ENCODE measurements at places on chromosomes 4 and X. TPM values are rescaled to one million over a fixed set of nuclear protein-coding genes. Genes with fewer than 3 reads are reported as not detected.
A peak's percentile ranks its signal among the peaks of the same experiment; 100 is the strongest.

ARSJ gene
- total RNA-seq: not detected

GAGE12H gene
- total RNA-seq: not detected

HTRA3 gene
- not detected for total RNA-seq

PDGFRA gene
- total RNA-seq: 0.50 TPM

DNA sequence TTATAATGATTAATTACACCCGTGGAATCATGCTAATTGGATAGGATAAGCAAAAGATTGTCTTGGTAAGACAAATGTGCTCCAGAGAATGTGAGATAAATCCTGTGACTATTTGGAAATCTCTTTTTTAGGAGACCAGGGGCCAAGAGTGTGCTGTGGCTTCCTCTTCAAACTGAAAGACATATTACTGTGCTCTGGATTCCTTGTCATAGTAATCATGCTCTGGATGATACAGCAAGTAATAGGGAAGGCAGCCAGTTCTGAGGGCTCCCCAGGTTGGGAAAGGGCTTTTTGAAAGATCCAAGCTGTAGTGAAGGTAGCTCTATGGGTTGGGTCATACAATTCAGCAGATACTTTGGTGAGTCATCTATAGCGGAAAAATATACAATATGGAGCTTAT, 600.5 kb downstream of the PCDH18 start:
- H3K27ac ChIP-seq: no peak overlapping the region
- no peak overlapping the region for H3K4me3 ChIP-seq
- no peaks in the 10 kb centered on the region for H3K27me3 ChIP-seq

- no peak for ATAC-seq
- peaks cover 15% of the 10 kb centered on the region for H3K4me1 ChIP-seq
- peak overlapping the region; percentile 58 for H3K4me3 ChIP-seq
- peak overlapping the region; percentile 86 for H3K27ac ChIP-seq
Observed at GRCh38 chrX:44913656-44914531, 40.9 kb downstream of the KDM6A start.

GRCh38 chrX:46912603-46913491, 626 bp downstream of the JADE3 start:
- H3K27me3 ChIP-seq: peaks cover 30% of the 10 kb centered on the region
- no peak overlapping the region for H3K27ac ChIP-seq
- peak; percentile 58 for ATAC-seq
- peak overlapping the region; percentile 69 for H3K4me3 ChIP-seq

- no peaks in the 10 kb centered on the region for H3K36me3 ChIP-seq
- H3K4me1 ChIP-seq: no peaks in the 10 kb centered on the region
- ATAC-seq: no peak
- H3K27ac ChIP-seq: no peak overlapping the region
- peaks cover 3% of the 10 kb centered on the region for H3K27me3 ChIP-seq
Observed at GRCh38 chrX:1330605-1331004, 6.0 kb upstream of the IL3RA start.

GRCh38 chr4:825971-826330, at the start of gene CPLX1:
Gene CPLX1 (minus strand): TSS chr4:826129. CDS start chr4:824522, 1,607 bp downstream.
- no peak within 1 kb of the TSS for H3K27ac ChIP-seq
- no peaks in the 10 kb centered on the region for H3K4me1 ChIP-seq
- no peak for ATAC-seq
- H3K4me3 ChIP-seq: peak within 1 kb of the TSS; percentile 10
- peaks cover 7% of the 10 kb centered on the region for H3K36me3 ChIP-seq

DNA sequence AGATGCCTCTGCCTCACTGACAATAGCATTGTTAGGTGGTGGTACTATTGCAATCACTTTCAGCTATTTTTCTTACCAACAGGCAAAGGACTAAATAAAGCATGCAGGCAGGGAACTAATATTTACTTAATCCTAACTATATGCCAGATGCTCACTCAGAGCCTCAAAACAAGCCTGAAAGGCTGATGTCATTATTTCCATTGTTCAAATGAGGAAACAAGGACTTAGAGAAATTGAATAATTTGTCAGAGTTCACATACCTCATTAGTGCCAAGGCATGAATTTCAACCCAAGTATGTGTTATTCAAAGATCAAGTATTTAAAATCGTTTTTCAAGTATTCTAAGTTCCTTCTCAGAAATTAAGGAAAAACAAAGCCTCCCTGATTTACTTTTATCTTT, 374.9 kb upstream of the TECRL start:
- H3K4me1 ChIP-seq: no peaks in the 10 kb centered on the region
- ATAC-seq: no peak
- no peaks in the 10 kb centered on the region for H3K36me3 ChIP-seq
- no peak overlapping the region for H3K27ac ChIP-seq
- H3K27me3 ChIP-seq: no peaks in the 10 kb centered on the region
- no peak overlapping the region for H3K4me3 ChIP-seq

DNA sequence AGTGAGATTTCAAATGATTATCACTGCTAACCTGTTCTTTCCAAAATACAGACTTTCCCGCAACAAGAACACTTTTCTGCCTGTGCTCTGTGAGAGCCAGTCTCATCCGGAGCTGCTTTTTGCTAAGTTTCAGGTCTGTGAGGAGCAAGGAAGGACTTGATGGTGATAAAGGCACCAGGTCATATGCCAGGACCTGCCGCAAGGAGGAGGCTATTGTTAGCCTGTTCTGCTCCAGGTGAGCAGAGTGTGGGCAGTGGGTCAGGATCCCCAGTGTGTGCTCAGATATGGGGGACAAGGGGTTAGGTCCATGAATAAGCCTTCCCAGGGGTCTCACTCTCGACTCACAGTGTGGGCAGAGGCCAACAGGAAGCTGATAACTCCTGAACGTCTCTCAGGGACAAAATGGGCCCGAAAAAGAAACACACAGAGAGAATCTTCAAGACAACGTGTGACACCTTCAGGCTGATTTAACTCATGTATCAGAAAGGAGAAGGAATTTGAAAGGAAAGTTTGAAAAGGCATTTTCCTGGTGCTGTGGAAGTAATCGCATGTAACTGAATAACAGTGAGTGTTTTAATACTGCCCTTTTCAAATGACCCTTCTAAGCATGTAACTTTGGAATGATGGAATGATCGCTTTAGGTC, 57.7 kb upstream of the PDLIM3 start:
- no peak for ATAC-seq
- H3K4me1 ChIP-seq: no peaks in the 10 kb centered on the region
- H3K27ac ChIP-seq: no peak overlapping the region
- peaks cover 16% of the 10 kb centered on the region for H3K27me3 ChIP-seq

DNA sequence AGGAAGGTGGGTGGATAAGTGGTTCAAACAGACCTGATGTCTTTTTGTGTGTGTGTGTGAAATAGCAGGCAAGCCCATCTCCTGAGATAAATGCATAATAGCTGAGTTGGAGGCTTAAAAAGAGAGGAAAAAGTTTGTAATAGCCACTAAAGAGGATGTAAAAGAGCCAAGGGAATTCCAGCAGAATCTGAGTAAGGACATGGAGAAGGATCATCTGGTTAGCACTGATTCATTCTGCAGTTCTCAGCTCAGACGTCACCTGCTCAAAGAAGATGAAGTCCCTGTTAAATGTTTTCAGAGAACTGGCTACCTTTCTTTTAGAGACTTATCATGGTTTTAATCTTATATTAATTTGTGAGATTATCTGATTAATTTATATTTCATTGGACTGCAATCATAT, 21.0 kb upstream of the IL13RA2 start:
- no peaks in the 10 kb centered on the region for H3K36me3 ChIP-seq
- H3K4me1 ChIP-seq: no peaks in the 10 kb centered on the region

DNA sequence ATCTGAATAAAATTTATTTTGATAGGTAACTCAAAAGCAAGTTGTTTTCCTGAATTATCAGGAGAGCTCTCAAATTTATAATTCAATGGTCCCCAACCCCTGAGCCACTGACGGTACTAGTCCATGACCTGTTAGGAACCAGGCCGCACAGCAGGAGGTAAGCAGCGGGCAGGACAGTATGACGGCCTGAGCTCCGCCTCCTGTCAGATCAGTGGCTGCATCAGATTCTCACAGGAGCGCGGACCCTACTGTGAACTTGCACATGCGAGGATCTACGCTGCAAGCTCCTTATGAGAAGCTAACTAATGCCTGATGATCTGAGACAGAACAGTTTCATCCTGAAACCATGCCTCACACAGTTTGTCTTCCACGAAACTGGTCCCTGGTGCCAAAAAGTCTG, 37.9 kb upstream of the SEC24B start:
- no peaks in the 10 kb centered on the region for H3K4me1 ChIP-seq
- H3K36me3 ChIP-seq: no peaks in the 10 kb centered on the region
- no peak for ATAC-seq
- H3K4me3 ChIP-seq: no peak overlapping the region

Measured in activated T-helper 17 cell treated with anti-CD3 and anti-CD28 coated beads, Interleukin-2, amount 50 U/mL, for 72 hours (primary cell).